Stimulated activated CD8-positive, alpha-beta memory T cell treated with anti-CD3 and anti-CD28 coated beads, Interleukin-7, amount 100 ng/mL, for 1 hour (primary cell): ENCODE measurements at places on chromosomes 13 and 19.

GRCh38 chr13:101394605-101395004 is 21.7 kb downstream of the NALCN start:
- no peak for DNase-seq

DNA sequence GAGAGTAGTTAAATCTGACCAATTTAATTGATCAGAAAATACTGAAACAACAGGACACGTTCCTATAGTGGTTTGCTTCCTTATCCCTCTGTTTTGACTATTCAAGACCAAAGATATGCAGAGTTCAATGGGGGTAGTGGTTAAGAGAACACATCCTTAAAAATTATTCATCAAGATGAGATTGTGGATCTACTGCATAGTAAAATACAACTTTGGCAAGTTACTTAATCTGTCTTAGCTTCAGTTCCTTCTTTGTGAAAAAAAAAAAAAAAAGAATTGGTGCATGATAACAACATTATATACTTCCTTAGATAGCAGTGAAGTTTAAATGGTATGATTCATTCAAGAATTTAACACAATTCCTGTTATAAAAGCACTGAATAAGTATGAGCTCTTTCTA is 552.1 kb downstream of the DCT start:
- no peak for DNase-seq

- DNase-seq: no peak
These were observed 4.5 kb downstream of the ABHD17A start for GRCh38 chr19:1880611-1881392.

DNA sequence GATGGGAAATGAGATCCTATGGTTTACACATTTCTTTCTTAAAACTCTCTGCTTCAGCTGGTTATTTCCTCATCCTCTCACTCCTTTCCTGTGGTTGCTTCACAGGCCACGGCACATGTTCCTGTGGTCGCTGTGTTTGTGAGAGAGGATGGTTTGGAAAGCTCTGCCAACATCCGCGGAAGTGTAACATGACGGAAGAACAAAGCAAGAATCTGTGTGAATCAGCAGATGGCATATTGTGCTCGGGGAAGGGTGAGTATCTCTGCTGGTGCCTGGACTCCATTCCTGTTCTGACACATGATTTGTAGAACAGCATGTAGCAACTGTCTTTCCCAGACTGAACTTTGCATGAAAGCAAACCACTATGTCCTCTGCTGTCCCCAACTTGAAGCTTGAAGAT is 254.2 kb downstream of the ITGBL1 start:
- no peak for DNase-seq

DNA sequence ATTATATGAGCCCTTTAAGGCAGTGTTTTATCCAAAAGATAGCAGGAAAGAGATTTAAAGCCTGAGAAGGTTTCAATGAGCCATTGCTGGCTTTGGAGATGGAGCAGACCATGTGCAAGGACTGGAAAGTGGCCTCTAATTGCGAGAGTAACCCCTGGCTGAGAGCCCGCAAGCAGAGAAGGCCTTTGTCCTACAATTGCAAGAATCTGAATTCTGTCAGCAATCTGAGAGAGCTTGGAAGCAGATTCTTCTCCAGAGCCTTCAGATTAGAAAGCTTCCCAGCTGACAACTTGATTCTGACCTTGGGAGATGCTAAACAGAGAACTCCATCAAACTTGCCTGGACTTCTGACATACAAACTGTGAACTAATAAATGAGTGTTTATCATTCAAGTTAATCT is 528.7 kb upstream of the KLF12 start:
- no peak for DNase-seq

DNA sequence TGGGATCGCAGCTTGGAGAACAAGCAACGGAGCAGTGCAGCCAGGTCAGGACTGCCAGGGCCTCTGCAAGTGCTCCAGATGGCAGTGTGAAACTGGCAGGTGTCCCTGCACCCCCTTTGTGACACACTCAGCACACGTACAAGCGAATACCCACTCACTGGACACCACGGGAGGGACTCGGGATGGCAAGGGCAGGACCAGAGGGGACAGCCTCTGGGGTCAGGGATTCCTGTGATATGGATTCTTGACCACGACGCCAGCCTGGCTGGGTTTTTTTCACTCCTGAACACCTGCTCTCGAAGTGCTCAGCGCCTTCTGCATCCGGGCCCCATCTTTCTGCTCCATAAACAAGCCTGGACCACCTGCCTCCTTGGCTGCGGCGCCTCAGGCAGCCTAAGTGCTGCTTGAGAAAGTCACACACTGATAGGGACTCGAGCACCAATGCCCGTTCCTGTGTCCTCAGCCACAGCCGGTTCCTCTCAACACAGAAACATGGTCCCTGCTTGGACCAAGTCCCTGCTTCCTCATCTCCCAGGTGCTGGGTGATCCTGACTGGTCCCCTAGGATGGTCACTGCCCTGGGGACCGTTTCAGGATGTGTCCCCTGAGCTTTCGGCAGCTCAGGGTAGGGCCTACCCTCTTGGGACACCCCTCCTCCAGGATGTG is 22.0 kb downstream of the ELAVL1 start:
- DNase-seq: no peak

GRCh38 chr19:35539850-35540249 is 5.6 kb upstream of the TMEM147 start:
- DNase-seq: no peak

DNA sequence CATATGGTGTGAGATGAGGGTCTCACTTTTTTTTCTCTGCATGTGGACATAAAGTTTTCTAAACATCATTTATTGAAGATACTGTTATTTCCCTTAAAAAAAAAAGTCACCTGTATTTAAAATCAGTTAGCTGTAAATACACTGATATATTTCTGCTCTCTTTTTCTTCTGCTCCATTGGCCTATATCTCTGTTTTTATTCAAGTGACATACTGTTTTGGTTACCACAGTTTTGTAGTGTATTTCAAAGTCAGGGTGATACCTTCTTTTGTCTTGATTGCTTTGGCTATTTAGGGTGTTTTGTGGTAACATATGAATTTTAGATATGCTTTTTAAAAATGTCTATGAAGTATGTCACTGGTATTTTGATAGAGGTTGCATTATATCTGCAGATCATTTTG is 15.8 kb upstream of the ZNF431 start:
- DNase-seq: no peak

DNA sequence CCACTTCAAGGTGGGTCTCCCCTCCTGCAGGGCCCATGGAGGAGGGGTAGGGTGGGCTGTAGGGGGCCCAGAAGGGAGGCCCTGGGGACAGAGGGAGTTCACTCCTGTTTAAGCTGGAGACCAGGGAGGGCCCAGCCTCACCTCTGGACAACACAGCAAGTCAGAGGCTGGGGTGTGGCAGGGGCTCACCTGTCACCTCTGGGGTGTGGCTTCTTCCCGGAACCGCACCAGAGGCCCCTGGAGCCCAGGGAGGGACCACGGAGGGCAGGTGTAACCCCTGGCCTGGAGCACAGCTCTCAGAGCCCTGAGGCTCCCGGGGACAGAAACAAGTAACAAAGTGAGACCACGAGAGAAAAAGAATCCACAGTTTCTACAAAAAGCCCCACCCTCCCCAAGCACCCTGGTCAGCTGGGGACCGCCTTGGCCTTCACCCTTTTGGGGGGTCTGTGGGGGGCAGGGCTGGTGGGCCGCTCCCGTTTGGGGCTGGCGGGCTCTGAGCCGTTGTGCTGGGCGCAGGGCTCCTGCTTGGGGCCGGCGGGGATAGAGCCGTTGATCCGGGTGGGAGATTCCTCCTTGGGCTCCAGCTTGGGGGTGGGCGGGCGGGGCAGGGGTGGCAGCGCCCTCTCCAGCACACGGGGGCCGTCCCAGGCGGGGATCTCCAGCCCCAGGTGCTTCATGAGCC is 8.0 kb downstream of the SIRT6 start:
- DNase-seq: no peak

DNA sequence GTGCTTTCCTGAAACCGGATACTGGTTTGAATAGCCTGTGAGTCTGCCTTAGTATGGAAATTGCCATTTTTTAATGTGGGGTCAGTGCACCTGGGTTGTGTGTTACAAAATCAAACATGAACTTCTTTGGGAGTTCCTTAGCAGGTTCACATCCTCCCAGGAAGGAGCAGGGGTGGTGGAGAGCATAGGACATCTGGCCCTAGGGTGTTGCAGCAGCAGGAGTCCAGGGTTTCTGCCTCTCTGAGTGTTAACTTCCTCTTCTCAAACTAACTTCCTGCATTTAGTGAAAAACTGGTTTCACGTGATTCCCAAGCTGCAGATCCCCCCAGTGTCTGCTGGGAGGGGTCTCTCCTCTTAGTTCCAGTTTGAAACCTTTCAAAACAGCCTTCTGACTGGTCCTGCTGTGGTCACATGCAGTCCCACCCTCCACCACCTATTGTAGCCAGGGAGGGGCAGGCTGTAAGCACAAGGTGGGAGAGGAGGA is 7.2 kb downstream of the RNASEH2B start:
- DNase-seq: no peak

DNA sequence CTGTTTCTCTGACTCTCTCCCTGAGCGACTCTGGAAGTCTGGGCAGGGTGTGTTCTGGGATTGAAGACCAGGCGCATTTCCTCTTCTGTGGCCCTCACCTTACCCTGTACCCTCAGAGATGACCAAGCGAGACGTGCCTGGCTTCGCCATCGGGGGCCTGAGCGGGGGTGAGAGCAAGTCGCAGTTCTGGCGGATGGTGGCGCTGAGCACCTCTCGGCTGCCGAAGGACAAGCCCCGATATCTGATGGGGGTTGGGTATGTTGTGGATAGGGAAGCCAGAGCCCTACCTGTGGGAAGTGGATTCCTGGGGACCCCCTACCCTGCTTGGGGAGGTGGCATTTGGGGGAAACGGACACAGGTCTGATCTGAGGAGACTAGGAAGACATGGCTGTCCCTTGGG is 5.8 kb upstream of the DNM2 start:
- no peak for DNase-seq

GRCh38 chr19:55113570-55114039 is 3.8 kb downstream of the PPP1R12C start:
- no peak for DNase-seq

DNA sequence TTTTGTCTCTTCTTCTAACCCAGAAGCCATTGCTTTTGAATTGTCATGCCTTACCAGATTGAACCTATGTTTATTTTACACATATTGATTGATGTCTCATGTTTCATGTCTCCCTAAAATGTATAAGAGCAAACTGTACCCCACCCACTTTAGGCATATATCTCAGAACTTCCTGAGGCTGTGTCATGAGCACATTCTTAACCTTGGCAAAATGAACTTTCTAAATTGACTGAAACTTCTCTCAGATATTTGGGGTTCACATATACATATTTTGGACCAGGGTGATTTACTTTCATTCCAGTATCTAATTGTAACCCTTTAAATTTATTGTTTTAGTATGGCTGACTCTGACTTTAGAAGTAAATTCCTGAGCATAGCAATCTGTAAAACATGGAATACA is 723.9 kb upstream of the PCDH20 start:
- DNase-seq: no peak

DNA sequence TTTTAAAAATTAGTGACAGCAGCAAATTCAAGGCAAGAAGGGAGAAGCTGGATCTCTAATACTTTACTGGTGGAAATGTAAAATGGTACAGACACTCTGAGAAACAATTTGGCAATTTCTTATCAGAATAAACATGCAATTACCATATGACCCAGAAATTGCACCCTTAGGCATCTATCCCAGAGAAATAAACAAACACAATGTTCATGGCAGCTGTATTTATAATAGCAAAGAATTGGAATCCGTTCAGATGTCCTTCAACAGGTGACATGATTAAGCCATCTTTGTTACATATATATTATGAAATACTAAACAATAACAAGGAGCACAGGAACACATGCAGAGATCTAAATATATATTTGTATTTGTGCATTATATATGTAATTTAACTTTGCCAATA is 756.5 kb downstream of the SLITRK1 start:
- no peak for DNase-seq

GRCh38 chr19:2553510-2553909 is 77.6 kb downstream of the GADD45B start:
- DNase-seq: no peak

DNA sequence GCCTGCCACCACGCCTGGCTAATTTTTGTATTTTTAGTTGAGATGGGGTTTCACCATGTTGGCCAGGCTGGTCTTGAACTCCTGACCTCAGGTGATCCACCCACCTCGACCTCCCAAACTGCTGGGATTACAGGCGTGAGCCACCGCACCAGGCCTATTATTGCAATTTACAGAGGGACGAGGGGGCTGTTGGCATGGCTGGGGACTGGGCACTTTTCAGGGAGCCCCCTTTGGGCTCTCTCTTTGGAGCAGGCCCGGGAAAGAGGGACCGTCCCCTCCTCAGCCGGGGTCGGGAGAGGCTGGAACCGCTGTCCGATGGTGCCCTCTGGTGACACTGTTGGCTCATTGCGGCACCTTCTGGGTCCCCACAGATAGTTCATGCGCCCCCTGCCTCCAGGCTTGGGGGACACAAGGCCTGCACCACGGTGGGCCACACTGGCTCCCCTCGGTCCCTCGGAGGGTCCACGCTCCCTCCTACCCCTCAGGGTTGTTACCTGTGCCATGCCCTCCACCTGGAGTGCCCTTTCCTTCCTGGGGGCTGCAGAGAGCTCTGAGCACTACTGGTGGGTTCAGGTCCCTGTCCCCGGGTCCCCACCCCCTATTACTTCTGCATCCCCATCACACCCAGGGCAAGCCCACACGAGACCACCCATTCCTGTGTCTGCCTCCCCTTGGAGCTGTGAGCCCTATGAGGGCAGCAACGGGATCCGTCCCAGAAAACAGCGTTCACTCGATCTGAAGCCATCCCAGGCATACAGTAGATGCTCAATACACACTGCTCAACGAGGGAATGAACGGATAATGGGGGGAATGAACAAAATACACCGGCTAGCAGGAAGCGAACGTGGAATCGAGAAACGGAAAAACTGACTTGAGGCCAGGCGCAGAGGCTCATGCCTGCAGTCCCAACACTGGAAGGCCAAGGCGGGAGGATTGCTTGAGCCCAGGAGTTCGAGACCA is 12.5 kb downstream of the FEM1A start:
- peak; percentile 37 for DNase-seq
